ENCODE measurements at places on chromosomes 7 and 10.

DNA sequence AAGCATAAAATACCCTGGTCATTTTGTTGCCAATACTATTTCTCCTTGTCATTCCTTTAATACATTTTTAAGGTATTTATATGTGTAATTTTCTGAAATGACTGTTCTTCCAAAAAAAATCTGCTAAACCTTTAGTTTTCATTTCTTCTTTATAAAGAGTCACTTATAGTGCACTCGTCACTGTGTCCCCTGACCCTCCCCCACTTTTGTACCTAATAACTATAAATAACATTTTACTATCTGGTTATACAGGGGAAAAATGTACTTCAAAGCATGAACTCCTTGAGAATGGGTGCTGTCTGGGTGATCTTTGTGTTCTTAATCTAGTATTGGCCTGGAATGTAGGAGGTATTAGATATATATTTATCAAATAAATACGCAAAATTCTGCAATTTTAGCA, 31.1 kb downstream of the RTKN2 start:
- no peak for DNase-seq

- no peak for DNase-seq
Measured at GRCh38 chr7:117173035-117173770, 149.7 kb downstream of the WNT2 start.

GRCh38 chr7:97835296-97836138, 36.7 kb downstream of the ASNS start:
- peak; percentile 72 for DNase-seq

DNA sequence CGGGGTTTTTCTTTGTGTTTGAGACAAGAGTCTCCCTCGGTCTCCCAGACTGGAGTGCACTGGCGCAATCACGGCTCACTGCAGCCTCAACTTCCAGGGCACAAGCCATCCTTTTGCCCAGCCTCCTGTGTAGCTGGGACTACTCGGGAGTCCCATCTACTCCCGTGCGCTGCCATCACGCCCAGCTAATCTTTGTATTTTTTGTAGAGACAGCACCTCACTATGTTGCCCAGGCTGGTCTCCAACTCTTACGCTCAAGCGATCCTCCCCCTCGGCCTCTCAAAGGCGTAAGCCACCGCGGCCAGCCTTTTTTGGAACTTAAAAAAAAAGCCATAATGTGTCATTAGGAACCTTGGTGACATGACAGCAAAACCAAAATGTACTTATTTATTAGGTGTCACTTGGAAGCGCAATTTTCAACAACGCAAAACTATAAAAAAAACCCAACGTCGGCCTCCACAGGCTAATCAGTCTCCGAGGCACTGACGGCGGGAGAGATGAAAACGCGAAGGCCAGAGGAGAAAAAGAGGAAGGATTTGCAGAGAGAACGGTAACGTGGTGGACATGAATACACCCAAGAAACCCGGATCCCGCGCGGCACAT, 911 bp upstream of the HNRNPH3 start:
- DNase-seq: peak; percentile 77

DNA sequence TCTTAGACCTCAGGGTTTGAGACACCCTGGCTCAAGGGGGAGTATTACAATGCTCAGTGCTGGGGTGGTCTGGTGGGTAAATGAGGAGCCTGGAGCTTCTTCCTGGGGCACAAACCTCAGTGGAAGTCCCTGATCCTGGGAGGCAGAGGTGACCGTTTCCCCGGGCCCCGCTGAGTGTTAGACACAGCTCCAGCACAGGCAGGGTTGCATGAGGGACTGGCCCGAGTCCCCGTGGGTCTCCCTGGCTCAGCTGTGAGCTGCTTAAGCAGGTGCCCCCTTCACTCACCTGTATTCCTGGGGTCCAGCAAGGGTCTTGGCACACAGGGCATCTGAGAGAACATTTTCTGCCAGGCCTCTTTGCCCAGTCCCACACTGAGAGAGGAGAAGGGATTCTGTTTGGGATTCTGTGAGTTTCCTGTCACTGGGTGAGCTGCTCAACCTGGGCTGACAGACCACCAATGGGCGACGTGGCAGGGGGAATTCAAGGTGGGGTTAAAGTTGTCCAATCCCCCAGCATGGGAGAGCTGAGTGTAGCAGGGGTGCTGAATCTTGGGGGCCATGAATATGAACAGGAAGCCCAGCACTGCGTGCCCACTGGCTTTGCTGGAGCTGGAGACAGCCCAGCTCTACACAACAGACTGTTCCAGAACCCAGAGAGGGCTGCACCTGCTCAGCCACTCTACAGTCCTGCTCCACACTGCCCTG, 29.9 kb downstream of the DDIT4 start:
- DNase-seq: no peak

DNA sequence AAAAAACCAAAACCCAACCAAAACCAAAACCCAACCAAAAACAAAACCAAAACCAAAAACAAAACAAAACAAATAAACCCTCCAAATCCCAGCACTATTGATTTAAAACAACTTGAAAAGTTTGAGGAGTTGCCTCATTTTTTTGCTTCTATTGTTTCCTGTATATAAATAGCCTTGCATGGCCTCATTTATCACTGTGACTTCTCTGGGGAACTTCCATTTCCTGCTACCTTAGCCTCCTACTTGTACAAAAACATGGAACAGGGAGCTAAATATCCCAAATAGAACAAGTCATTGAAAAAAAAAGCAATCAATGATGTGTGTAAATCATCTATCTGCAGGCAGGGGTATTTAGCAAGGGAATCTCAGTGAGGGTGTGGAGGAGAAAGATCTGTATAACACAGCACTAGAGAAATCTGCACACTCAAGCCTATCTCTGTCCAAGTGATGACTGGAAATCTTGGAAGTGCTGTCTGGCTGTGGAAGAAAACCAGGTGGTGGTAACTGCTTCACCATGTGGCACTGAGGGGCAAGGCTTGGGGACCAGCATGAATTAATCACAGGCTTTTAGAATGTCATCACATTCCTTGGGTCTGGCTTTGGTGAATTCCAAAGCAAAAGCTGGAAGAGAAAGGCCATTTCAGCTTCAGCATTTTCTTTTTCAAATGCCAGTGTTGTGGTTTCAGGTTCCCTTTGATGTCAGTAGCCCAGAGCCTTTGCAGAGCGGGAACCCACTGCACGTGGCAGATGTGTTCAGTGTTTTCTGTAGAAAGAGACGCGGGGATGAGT, 349.5 kb upstream of the ZNF32 start:
- no peak for DNase-seq

DNA sequence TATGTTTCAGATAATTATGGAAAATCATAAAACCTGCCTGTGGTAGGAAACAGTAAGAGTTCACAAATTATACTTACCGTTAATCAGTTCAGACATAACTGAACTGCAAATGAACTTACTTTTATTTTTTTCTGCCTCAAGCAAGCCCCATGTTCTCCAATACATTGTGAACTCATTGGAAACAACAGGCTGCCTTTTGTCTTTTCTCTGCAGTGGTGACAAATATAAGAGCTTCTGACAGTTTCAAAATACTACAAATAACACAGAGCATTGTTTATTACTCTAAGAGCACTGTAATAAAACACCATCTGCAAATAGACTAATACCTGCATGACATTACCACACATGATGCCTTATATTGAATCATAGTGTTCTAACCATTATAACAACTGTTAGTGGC, 94.0 kb upstream of the CDCA7L start:
- no peak for DNase-seq

DNA sequence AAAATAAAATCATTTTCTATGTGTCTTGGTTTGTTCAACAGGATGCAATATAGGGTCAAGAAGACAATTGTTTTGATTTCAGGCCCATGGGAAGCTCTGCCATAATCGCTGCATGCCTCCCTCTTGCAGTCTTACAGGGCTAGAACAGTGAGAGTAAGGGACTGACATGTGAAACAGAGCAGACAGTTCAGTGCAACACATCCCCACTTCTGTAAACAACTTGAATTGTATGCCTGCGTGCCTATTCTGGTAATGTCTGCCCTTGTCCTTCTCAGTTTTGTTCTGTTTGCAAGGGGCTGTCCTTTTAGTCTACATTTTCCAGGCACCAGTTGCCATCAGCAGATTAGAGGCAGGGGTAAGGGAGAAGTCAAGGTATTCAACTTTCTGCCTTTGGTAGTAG, 34.8 kb upstream of the GPR37 start:
- DNase-seq: no peak

- no peak for DNase-seq
Measured at GRCh38 chr7:27113991-27114769, 11.7 kb upstream of the HOXA2 start.

GRCh38 chr10:34580643-34581042, 234.5 kb downstream of the PARD3 start:
- DNase-seq: no peak

DNA sequence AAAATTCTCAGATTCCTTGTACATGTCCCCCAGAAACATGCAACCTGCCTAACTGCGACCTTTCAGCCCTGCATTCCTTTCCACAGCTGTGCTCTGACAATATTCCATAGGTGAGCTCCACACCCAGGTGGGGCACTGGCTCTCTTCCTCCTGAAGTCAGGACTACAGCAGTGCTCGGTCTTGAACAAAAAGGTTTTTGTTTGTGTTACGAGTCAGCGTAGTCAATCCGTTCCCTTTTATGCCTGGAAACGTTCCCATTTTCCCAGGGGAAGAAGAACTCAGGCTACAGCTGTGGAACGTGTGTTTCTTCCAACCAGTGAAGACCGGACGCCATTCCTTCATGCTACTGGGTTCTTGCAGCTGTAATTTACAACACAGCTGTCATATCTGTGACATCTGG, 52.4 kb upstream of the PFKP start:
- DNase-seq: no peak

GRCh38 chr7:116670409-116671015, 1.5 kb upstream of the MET start:
- no peak for DNase-seq

- no peak for DNase-seq
Measured at GRCh38 chr7:156776527-156776926, 116.5 kb downstream of the LMBR1 start.

DNA sequence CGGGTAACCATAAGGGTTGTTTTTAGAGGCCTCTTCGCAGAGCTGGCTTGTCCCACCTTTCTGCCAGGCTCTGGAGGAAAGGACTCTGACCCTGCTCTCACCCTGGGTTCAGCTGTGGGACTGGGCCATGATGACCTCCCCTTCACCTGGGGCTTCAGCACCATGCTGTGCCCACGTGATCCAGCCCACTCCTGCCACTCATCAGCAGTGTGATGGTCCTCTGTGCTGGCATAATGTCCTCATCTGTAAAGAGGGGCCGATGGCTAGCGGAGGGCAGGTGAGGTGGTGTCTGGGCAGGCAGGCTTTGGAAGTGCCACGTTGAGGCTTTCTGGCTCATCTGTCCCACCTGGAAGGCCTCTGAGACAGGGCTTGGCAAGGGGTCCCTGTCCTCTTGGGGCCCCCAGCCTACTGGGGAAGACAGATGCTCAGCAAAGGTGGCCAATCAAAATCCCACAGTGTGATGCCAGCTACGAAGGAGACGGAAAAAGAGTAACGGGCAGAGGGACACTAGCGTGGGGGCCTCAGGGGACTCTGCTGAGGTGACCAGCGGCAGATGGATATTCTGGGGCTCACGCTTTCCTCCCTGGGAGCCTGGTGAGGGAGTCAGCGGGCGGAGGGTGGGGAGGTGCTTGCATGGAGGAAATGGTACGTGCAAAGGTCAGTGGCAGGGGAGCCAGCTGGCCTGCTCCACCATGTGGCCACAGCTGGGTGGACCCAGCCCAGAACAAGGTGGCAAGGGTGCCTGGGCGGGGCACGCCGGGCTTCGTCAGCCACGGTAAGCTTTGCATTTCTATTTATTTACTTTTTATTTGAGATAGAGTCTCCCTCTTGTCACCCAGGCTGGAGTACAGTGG, 5.4 kb downstream of the LRWD1 start:
- no peak for DNase-seq

- DNase-seq: no peak
Measured at GRCh38 chr10:88540351-88540750, 42.8 kb downstream of the RNLS start.

DNA sequence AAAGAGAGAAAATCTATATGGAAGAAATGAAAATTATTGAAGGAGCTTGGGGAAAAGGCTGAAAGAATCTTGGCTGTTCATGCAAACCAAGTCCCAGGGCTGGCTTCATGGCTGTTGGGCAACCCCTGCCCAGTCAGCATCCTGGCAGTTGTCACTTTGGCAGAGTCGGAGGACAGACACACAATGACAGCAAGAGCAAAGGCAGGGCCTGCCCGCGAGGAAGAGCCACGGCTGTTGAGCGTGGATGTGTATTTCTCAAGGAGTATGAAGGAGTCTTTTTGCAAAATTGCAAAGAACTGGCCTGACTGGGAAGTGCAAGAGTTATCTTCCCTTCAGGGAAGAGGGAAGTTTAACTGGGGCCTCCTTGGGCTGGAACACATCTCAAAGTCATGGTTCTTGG, 11.7 kb downstream of the PTPRE start:
- DNase-seq: no peak

GRCh38 chr7:37065779-37066271, 341.5 kb upstream of the AOAH start:
- DNase-seq: no peak

- no peak for DNase-seq
Measured at GRCh38 chr7:2099048-2099957, 133.4 kb downstream of the MAD1L1 start.

DNA sequence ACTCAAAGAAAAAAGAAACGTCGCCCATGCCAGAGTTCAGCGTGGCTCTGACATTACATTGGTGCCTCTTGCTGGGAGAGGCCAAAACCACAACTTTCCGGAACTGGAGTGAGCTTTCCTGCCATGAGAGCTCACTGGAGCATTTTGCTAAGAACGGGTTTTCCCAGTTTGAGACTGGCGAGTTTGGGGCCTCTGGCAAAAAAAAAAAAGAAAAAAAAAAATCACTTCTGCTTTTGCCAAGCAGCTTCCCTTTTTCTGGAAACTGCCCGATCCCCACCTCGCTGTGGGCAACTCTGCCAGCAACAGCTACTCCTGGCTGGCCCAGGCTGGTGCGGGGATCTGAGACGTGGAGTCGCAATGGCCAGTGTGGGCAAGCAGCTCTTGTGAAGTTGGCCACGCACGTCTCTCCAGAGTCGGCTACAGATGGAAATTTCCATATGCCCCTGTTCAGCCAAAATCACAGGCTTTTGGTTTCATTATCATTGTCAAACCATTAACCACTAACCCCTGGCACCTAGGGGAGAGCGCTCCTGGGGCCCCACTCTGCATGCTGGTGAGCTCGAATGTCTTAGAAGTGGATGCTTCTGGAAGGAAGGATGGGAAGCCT, 25.7 kb downstream of the PRKAG2 start:
- no peak for DNase-seq

GRCh38 chr7:27100694-27101170, 1.8 kb downstream of the HOXA2 start:
- no peak for DNase-seq
